ENCODE measurements at places on chromosomes 4 and X.

DNA sequence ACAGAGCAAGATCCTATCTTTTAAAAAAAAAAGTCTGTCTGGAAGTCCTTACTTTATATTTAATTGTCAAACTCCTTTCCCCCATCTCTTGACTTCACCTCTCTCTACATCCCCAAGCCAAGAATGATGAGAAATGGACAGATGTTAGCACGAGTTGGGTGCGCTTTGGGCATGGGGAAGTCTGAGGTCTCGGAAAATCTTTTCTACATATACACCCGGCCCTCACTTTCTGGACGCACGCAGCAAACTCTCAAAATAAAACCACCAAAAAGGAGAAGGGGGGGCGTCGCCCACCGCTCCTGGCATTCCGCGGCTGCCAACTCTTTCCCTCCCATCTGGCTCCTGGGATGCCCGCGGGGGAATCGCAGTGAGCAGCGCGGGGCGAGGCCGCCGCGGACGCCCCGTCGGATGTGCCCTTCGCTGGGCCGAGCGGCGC is 756 bp downstream of the IGFBP7 start:
- DNase-seq: no peak

DNA sequence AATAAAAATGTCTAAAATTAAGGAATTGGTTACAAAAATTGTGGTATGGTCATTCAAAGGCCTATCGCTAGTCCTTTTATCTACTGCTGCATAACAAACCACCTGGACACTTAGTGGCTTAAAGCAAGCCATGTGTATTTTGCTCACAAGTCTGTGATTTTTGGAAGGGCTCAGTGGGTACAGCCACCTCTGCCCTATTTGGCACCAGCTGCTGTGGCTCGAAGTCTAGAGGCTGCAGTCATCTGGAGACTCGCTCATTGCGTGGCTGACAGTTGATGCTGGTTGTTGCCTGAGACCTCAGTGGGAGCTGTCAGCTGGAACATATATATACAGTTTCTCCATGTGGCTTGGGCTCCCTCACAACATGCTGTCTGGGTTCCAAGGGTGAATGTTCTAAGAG is 60.8 kb upstream of the MID1 start:
- no peak for DNase-seq

DNA sequence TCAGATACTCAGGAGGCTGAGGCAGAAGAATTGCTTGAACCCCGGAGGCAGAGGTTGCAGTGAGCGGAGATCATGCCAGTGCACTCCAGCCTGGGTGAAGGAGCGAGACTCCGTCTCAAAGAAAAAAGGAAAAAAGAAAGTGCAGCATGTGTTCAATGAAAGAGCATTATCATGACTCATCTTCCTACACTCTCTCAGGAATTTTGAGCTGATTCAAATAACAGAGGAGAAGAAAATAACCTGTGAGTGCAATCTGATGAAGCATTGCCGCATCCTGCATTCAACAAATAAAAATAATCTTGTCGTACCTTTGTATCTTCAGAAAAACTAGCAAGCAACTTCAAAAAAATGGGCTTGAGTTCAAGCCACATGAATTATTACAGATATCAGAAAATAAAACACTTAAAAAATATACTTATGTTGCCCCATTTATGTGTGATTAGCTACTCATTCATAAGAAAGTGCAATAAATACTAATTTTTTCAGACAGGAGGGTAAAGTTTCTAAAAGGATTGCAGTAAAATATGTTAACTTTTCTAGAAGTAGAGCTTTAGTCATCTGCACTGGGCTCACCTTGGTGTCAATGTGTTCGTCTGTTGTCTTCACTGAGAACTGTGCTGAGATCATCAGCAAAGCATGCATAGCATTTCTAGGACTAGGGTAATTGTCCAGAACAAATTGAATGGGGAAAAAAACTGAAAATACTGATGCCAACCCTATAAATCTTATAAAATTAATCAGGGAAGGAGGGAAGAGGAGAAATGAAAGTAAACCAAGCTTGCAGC is 90.4 kb upstream of the VCX3B start:
- DNase-seq: no peak

DNA sequence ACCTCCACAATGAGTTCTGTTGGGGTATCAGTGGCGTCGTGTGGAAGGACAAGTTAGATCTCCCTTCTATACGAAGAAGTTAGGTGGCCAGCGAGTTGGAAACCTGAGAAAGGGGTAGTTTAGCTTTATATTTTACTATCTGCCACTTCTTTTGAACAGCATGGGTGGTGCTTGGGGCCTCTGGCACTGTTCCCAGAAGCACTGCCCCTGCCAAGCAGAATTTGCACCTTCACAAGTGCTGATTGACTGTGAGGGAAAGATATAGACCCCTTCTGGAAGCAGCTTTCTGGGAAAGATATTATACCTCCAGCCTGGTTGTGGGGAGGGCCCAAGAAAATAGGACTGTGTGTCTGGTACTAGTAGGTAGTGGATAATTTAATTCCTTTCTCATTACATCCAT is 246.9 kb downstream of the FBXO8 start:
- DNase-seq: no peak

DNA sequence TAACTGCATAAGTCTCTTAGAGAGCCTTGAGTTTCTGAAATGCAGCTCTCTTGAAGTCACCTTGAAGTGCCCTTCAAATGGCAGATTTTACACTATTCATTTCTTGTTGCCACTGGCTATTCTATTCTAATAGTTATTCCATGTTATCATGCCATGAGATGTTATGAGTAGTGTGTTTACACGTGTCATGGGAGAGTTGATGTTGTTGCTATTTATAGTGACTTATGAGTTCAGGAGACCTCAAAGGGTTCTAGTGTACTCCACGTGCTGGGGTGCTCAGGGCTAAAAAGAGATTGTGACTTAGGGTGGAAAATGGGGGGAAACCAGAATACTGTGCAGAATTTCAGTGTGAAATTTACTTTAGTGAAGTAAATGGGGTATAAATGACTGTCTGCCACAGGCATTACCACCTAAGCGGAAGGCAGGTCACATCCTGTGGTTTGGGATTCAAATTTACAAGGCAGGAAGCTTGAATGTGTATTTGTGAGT is 77.1 kb upstream of the SLC4A4 start:
- DNase-seq: no peak

GRCh38 chr4:37225778-37226177 is 18.8 kb upstream of the NWD2 start:
- DNase-seq: no peak

GRCh38 chr4:3244002-3244401 is 5.0 kb upstream of the MSANTD1 start:
- DNase-seq: no peak

- no peak for DNase-seq
Observed at GRCh38 chrX:129019412-129019811, 503.9 kb downstream of the SMARCA1 start.

- no peak for DNase-seq
Observed at GRCh38 chr4:136935305-136935704, 597.0 kb downstream of the PCDH18 start.

DNA sequence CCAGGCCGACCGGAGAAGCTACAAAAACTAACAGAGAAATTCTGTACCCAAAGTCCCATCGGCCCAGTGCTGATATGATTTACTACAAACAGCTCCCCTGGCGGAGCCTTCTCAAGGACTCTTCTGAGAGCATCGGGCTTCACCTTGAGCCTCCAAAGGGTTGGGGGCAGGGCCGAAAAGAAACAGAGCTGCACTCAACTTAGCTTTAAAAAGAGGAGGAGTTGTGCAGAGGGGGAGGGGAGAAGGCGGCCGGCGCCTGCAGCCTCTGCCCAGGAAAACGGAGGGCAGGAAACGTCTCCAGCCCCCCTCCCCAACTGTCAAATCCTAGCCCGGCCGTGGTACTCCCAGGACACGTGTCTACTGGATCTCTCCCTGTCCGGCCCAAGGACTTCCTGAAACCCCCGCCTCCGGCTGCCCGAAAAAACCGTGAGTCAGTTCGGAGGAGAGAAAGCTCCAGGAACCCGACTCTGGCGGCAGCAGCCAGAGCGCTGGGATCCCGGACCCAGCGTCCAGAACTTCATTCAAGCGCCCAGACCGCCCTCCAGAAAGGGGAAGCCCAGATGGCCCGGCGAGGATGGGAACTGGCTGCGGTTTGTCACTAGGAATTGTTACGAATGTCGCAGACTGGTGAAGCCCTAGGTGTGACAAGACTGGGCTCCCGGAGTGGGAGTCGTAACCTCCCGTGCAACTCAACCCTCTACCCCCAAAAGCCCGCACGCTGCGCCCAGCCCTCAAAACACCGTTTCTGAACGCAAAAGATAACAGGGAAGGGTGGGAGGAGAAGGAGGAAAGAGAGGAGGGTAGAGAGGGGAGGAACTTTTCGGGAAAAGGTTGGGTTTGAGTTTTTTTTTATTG is 973 bp downstream of the ADAMTS3 start:
- peak; percentile 97 for DNase-seq

GRCh38 chr4:186485150-186485549 is 70.2 kb downstream of the MTNR1A start:
- no peak for DNase-seq

GRCh38 chrX:37468124-37468739 is 103.2 kb upstream of the LANCL3 start:
- peak; percentile 23 for DNase-seq

GRCh38 chrX:153966283-153966688 is 5.3 kb downstream of the HCFC1 start:
- no peak for DNase-seq

DNA sequence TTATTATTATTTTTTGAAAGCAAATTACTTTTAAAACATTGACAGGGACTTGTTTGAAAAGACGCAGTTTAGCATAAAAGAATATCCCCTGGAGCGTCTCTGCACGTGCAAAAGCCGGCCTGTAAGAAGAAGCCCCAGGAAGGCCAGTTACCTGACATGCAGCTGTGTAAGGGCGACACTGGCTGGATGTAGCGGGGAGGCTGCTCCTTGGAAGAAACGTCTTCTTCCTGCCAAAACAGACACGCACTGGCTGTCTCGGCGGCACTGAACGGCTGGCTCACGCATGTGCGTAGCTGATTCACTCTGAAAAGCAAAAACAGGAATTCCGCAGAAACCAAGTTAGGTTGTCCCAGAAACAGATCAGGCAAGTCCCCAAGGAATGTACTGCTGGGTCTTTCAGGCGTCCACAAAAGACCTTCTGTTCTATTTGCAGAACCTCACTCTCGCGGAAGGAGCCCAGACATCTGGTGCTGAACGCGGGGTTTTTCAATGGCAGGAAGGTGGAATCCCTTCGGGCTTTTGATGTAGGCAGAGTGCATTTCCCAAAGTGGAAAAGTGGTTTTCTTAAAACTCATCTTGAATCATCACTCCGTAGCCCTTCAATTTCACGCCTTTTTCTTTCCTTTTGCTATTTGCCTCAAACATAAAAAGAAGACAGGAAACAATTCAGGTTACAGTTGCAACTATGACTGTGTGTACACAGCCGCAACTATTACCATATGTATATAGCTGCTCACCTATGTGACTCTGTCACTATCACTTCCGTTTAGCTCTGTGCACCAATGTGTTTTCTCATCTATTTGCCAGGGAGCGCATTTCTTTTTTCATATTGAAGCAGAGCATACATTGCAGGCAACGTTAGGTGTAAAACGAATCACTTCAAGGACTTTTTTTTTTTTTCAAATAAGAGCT is 38.1 kb upstream of the ARSH start:
- DNase-seq: peak; percentile 82

DNA sequence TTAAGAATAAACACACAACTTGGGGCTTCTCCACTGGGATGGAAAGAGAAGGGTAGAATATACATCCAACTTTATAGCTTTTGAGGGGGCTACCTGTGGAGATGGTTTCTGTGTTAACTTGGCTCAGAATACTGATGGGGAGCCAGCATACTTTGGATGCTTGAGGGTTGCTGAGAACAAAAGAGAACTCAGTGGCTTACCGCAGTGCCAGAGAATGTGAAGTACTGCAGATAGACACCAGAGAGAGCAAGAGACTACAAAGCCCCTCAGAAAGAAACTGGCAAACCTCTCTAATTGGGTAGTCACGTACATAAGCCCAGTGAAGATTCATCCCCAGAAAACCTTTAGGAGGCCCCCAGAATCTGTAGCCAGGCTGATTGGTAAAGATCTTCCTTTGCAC is 214.4 kb downstream of the DCHS2 start:
- DNase-seq: peak; percentile 60

DNA sequence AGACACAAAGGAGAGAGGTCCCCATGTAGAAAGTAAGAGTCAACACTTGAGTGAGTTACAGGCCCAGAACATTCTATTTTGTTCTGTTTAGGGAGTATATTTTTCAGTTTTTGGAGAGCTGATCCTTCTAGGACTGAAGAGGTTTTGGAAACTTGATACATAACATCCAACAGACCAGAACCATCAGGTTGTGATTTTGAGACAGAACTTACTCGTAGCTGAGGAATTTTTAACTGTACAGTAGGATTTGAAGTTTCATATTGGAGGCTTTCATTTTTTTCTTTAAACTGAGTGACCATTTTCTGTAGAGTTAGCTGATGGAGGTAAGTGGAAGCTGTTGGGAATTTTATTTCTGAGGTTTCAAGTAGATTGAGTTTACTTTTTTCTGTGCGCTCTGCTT is 73.3 kb downstream of the NCAPG start:
- no peak for DNase-seq

- DNase-seq: no peak
Observed at GRCh38 chr4:145520172-145520571, 38.5 kb downstream of the SMAD1 start.

DNA sequence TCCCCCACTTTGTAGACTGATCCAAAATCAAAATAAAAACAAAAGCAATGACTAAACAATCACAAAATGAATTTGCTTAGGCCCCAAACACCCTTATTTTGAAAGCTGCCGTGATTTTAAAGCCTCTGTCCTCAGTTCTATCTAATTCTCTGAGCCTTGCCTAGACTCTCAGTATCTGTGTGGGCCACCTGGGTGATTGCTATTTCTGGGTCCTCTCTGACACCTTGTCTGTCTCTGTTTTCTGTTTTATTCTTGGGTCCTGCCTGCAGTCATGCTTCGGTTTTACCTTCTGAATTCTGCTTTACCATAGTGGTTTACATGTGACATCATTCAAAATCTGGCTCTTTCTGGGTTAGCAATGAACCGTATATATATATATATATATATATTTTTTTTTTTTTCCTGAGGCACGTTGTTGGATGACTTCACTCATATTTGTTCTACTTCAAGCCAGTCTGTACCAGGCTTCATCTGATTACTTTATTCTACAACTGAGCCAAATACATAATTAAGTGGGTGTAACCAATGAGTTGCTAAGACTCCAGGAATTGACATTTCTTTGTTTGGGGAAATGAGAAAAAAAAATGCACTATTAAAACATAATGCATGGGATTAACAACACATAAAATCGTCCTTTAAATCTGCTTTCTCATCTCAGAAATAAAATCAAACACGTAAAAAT is 710.7 kb upstream of the SLIT2 start:
- DNase-seq: no peak

DNA sequence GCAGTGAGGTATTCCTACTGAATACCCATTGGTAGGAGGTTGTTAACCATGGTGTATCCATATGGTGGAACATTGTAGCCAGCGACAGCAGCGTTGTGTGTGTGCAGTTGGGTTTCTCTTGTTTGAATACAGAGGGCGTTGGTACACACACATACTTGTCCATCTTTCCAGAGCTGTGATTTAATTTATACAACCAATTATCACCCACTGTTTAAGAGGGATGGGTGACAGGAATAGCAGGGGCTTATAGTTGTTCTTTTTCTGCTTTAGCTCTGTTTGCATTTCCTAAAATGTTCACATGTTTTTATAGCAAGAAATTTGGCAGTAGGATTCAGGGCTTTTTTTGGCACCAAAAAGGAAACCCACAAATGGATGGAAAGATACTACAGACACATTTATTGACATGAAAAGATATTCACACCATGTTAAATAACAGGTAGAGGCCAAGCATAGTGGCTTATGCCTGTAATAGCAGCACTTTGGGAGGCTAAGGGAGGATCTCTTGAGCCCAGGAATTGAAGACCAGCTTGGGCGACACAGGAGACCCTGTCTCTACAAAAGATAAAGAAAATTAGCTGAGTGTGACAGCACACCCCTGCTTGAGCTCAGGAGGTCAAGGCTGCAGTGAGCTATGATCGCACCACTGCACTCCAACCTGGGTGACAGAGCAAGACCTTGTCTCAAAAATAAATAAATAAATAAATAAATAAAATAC is 60.6 kb downstream of the TNIP2 start:
- DNase-seq: no peak
